ENCODE measurements at places on chromosomes 3 and 15.

- DNase-seq = no peak
Measured at GRCh38 chr3:145005427-145005826, 1033.8 kb downstream of the DIPK2A start.

DNA sequence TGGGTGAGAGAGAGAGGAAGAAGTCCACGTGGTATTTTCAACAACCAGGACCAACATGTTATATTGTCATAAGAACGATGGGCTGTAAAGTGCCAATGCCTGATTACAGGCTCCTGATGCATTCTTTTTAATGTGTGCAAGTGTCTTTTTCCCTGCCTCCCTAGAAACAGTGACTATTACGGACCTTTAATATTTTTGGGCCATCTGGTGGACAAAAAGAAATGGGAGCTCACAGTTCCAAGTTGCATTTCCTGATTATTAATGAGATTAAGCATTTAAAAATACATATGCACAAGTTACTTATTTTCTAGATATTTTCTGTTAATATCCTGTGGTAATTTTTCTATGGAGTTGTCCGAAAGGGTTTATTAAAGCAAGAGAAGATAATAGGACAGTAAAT, 530.2 kb downstream of the NR2F2 start:
- no peak for DNase-seq

DNA sequence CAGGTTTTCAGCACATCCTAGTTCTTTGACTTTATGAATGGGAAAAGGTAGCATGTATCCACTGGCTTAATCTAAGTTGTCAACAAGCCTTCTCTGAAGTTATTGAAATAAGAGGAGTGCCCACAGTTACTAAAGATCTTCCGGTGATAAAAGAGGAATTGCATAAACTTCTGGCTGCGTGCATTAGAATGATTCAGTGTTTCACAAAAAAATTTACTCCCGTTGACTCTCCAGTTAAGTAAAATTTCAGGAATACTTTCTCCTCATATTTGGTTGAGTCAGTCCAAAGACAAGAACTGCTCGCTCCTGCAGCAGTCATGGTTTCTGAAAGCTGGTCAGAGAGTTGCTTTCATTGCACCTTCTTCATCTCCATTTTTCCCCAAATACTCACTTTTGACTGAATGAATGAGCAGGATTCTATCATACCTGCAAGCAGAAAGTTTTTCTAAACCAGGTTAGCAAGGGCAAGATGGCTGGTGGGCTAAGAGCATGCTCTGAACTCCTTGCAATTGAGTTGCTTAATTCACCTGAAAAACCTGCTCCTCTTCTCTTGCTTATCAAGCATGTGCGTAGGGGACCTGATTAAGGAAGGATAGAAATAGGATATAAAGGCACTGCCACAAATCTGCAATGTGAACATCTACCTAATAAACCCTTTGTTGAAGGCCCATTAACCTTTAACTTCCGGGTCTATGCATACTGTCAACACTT, 64.2 kb upstream of the TIMP4 start:
- DNase-seq = no peak

DNA sequence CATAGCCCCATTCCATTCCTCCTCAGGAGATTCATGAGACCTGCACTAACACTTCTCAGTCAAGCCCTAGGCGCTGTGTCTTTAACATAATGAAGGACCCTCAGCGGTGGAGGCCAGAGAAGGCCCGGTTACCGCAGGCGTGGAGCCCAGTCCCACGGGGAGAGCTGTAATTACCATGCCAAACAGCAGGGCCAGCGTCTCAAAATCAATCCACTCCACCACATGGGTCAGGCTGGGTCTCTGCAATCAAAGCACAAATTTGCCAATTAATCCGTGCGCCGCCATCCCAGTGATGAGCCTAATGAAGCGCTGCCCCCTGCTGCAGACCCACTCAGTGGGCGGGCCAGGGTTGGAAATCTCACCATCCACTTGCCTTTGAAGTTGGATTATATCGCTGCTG, 109.7 kb downstream of the OCA2 start:
- DNase-seq = no peak

DNA sequence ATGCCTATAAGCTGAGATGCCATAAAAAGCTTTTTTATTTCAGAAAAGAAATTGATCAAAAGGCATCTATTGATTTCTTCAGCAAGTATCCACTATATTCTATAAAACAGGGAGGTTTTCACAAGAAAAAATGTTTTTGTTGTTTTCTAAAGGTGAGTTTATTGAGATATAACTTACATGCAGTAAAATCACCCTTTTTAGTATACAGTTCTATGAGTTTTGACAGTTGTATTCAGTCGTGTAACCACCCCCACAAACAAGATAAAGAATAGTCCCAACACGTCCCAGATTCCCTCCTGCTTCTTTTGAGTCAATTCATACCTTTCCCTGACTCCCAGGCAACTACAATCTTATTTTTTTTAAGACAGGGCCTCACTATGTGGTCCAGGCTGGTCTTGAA, 7.8 kb downstream of the INTS14 start:
- no peak for DNase-seq

DNA sequence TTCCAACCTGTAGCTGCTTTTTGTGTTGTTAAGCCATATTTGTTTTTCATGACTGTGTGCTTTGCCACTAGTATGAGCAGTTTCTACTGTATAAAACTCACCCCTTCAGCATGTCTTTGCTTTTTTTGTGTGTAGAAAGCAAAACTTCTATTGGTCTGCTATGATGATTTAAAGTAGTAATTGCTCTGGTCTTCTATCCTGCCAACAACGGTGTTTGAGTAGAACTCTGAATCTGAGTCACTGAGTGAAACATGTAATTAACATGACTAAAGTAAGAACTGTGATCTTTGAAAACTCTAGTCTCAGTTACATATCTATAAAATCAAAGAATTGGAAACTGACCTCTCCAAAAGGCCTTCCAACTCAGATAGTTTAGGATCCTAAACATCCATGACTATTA, 133.6 kb downstream of the TPRG1 start:
- no peak for DNase-seq

- DNase-seq = no peak
Measured at GRCh38 chr3:143192193-143192592, 72.6 kb downstream of the CHST2 start.

- no peak for DNase-seq
Measured at GRCh38 chr3:122767540-122768372, 25.9 kb downstream of the HSPBAP1 start.

DNA sequence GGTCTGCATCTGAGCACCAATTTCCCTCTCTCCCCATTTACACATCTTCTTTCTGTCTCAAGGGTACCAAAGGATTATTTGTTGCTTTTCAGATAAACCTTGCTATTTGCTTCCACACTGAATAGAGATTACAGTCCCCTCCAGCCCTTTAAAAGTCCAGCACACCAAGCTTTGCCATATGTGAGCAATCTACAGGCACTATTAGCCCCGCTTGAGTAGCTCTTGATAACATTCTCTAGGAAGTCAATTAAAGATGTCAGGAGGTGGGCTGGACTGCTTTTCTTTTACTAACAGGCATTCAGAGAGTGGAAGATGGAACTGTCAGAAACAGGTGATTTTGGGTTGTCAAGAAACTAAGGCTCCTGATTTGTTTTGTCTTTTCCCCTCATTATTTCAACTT, 417.0 kb downstream of the ROBO2 start:
- no peak for DNase-seq

GRCh38 chr15:83065431-83065830, 1.6 kb downstream of the BTBD1 start:
- DNase-seq = no peak

DNA sequence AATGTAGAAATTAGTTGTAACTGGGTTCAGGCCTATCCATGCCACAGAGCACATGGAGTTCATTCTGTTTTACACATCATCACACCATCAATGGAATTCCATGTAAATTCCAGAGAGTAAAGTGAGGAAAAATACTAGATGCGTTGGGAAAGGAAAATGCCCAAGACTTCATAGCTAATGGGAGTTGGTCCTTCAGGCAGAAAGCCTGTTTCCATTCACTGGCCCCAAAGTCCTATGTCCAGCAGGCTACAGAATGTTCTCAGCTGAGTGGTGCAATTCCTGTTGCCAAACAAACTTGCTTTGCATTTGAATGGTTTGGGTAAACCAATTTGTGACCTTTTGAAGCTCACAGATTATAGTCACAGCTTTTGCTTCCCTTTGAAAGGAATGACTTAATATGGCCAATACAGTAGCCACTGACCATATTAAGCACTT, 164.6 kb upstream of the PFN2 start:
- DNase-seq = no peak

DNA sequence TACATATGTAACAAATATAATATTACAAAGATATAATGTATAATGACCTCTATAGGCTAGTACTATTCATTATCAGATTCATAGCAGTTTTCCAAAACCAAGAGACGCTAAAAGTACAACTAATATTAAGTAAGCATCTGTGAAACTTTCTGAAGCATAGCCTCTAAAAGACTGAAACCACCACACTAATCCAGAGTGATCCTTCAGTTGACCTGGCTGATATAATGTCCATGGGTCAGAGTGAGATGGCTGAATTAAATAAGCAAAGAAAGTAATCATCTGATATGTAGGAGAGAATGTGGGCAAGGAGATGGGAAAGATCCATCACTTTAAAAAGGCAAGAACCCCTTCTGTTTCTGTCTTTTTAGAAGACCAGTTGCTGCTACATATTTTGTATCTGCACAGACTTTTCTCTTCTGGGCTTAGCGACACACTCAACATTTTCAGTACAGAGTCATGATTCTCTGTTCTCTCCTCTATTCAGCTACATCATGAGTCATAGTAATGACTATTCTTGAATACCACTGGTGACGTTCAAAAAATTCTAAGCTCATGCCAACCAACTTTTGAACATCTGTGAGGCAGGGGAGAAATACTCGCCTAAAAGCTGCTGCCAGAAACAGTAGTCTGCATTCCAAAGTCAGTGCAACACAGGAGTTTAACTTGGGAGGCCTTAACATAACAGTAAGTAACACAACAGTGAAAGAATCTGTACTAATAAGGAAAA, 149.6 kb downstream of the MAGI1 start:
- DNase-seq = peak; percentile 56

GRCh38 chr3:71241246-71241901, 342.2 kb downstream of the FOXP1 start:
- DNase-seq = no peak

DNA sequence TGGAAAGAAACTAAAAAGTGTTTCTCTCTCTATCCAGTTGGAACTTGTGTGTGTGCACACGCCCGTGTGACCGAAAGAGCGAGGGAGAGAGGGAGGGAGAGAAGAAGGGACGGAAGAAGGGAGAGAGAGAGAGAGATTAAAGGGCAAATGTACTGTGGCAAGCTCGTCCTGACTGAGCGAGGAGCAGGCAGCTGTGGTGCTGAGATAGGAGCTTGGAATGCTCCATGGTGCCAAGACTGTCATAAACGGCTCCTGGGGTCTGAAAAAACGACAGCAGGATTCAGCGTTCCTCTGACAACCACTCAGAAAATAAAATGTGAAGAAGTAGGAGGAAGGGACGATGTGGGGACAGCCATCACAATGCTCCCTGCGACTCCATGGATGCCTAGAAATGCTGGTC, 276.0 kb downstream of the SV2B start:
- no peak for DNase-seq

DNA sequence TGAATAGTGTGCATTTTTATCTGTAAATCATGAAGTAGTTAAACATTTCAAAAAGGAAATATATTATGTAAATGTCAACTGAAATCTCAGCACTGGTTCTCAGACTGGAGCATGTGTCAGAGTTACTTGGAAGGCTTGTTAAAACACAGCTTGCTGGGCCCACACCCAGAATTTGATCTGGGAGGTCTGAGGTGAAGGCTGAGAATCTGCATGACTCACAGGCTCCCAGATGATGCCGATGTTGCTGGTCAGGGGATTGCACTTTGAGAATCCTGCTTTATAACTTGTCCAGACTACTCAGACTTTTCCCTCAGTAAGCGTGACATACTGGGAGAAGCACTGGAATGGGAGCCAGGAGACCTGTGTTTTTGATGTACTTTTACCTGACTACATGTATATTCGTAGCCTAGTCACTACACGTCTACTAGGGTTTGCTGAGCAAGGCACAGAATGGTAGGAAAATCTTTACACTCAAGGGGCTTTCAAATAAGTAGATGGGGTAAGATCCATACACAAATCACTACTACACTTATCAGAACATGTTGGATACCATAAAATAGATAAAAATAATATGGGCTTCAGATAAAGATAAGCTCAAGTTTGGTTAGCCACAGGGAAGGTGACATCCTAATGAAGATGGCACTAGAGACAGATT, 77.1 kb upstream of the MEX3B start:
- DNase-seq = no peak

- no peak for DNase-seq
Measured at GRCh38 chr15:66880380-66881155, 178.5 kb downstream of the SMAD6 start.
